ENCODE measurements at places on chromosomes 6 and 20. TPM values are rescaled to one million over a fixed set of nuclear protein-coding genes. Genes with fewer than 3 reads are reported as not detected.

DNA sequence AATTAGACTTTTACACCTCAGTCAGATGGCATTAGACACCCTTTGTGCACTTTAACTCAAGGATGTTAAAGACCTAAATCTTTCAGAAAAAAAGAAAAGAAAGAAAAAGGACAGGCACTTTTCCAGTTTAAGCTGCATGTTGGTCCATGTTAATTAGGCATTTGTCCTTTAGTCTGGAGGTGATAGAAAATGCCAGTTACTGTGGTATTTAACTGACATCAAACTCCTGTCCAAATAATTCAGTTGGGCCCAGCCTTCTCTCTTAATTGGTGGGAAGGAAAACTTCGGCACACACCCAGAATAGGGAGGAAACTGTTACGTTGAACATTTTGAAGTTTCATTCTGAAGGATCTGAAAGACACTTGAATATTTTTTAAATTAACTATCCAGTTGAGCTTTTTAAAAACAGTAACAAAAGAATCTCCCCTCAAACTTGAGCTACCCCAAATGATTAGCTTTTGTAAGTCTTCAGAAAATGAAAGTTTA, 30.3 kb downstream of the RREB1 start:
- H3K4me1 ChIP-seq: peaks cover 66% of the 10 kb centered on the region
- H3K27me3 ChIP-seq: no peaks in the 10 kb centered on the region
- H3K27ac ChIP-seq: peak overlapping the region; percentile 95
- no peak overlapping the region for H3K4me3 ChIP-seq
- no peak for DNase-seq
- no peaks in the 10 kb centered on the region for H3K36me3 ChIP-seq

DNA sequence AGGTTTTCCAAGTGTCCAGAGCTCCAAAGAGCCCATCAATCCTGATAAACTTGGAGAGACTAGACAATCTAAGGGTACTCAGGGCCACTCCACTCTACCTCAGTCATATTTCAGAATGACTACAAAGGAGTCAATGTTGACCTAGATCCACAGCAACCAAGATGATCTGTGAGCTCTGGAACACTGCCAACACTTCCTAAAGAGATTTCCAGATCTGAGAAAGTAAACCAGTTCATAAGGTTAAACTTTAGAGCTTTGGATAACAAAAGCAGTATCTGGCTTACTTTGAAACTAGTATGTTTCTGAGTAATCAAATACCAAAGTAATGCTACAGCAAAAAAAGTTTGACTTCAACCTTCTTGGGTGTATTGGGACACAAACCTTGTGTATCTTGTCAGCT, 122.7 kb downstream of the BTBD9 start:
- H3K27ac ChIP-seq: peak overlapping the region; percentile 36
- no peaks in the 10 kb centered on the region for H3K36me3 ChIP-seq
- DNase-seq: no peak
- H3K27me3 ChIP-seq: no peaks in the 10 kb centered on the region
- peaks cover 11% of the 10 kb centered on the region for H3K4me1 ChIP-seq
- no peak overlapping the region for H3K4me3 ChIP-seq

- no peaks in the 10 kb centered on the region for H3K4me1 ChIP-seq
- H3K27ac ChIP-seq: no peak overlapping the region
- no peaks in the 10 kb centered on the region for H3K36me3 ChIP-seq
- H3K4me3 ChIP-seq: no peak overlapping the region
- no peaks in the 10 kb centered on the region for H3K27me3 ChIP-seq
Observed at GRCh38 chr6:44539701-44540355, 152.3 kb downstream of the CDC5L start.

- no peaks in the 10 kb centered on the region for H3K4me1 ChIP-seq
- no peaks in the 10 kb centered on the region for H3K36me3 ChIP-seq
- H3K27me3 ChIP-seq: no peaks in the 10 kb centered on the region
- no peak for DNase-seq
- no peak overlapping the region for H3K4me3 ChIP-seq
Observed at GRCh38 chr6:100518588-100518987, 53.9 kb upstream of the SIM1 start.

GRCh38 chr20:32482143-32482441, 103.0 kb downstream of the NOL4L start:
- H3K27me3 ChIP-seq: no peaks in the 10 kb centered on the region
- peak overlapping the region; percentile 74 for H3K4me3 ChIP-seq
- no peaks in the 10 kb centered on the region for H3K36me3 ChIP-seq
- H3K27ac ChIP-seq: peak overlapping the region; percentile 85

- H3K27ac ChIP-seq: no peak overlapping the region
- H3K4me3 ChIP-seq: no peak overlapping the region
- H3K27me3 ChIP-seq: no peaks in the 10 kb centered on the region
- no peaks in the 10 kb centered on the region for H3K36me3 ChIP-seq
- DNase-seq: no peak
Observed at GRCh38 chr6:139967497-139967896, 593.0 kb upstream of the CITED2 start.

DNA sequence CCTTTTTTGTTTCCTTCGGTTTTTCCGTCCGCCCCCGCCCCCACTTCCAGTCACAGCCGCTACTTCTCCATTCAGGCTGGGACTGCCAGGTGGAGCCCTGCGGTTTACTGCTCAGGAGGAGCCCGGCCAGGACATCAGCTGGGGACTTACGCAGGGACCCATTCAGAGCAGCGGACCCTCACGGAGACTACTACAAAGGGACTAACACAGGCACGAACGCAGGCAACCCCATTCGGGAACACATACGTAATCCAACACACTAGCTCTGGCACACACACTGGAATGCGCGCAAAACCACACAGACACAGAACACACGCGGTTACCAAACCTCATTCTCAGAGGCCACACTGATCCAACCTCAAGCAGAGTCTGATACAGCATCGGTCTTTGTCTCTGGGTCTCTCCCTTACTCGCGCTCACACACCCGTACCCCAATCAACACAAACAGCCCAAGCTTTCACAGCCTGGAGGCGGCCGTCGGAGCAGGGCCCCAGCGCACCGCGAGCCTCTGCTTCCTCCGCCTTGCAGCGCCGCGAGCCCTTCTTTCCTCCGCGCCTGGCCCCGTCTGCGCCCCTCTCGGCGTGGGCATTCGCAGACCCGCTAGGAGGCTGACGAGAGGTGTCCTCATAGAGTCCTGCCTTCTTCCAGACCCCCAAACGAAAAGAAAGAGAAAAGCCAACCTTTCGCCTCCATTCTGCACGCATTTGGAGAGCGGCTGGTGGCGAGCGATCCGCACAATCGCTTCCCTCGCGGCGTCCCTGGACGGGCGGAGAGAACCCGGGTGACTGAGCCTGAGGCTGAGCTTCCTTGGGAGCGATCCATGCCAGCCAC, 1.1 kb upstream of the SLC32A1 start:
- peaks cover 15% of the 10 kb centered on the region for H3K4me1 ChIP-seq
- H3K4me3 ChIP-seq: no peak overlapping the region
- H3K36me3 ChIP-seq: no peaks in the 10 kb centered on the region
- no peak for DNase-seq
- H3K27me3 ChIP-seq: peaks cover 80% of the 10 kb centered on the region
- no peak overlapping the region for H3K27ac ChIP-seq

DNA sequence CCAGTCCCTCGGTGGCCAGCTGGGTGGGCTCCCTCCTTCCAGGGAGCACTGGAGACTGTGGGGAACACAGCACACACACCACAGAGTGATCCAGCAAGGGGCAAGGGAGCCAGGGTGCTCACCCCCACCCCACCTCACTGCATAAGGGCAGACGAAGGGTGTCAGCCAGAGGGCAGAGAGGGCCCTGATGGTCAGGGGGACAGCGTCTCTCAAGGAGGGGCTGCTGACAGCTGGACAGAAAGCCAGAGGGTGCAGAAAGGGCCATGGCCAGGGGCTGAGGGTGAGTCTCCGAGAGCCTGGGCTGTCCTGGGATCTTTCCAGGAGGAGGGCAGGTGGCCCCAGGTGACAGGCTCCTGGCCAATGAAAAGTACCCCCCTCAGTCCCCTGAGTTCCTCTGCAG, 73.4 kb upstream of the PMEPA1 start:
- no peaks in the 10 kb centered on the region for H3K27me3 ChIP-seq
- no peaks in the 10 kb centered on the region for H3K4me1 ChIP-seq
- H3K36me3 ChIP-seq: no peaks in the 10 kb centered on the region
- no peak overlapping the region for H3K27ac ChIP-seq
- no peak for DNase-seq
- no peak overlapping the region for H3K4me3 ChIP-seq

DNA sequence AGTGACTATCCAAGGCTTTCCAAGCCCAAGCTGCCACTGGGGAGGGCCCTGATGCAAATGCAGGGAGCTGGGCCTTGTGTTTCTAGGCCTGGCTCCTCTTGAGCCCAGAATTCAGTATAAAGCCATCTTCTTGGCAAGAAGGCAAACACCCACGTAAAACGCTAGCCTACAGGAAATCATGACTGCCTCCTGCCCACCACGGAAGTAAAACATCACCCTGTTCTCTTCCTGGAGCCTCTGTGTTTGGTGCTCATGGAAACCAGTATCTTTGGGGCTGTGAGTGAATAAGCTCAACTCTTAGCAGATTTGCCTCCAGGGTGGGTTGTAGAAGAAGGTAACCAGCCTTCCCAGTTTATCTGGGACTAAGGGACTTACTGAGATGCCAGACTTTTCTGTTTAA, 271.0 kb downstream of the ZNF217 start:
- no peak overlapping the region for H3K27ac ChIP-seq
- H3K27me3 ChIP-seq: no peaks in the 10 kb centered on the region
- H3K36me3 ChIP-seq: no peaks in the 10 kb centered on the region
- H3K4me3 ChIP-seq: no peak overlapping the region
- H3K4me1 ChIP-seq: no peaks in the 10 kb centered on the region

- DNase-seq: no peak
- H3K36me3 ChIP-seq: no peaks in the 10 kb centered on the region
- peak within 1 kb of the TSS; percentile 55 for H3K4me3 ChIP-seq
- no peak within 1 kb of the TSS for H3K27ac ChIP-seq
Observed at GRCh38 chr6:136921936-136922684, at the start of gene SLC35D3. SLC35D3 (plus strand) TSS chr6:136922301; CDS start chr6:136922429, 128 bp downstream.

GRCh38 chr6:3456395-3456897, 404 bp downstream of the SLC22A23 start:
- peak overlapping the region; percentile 73 for H3K4me3 ChIP-seq
- DNase-seq: no peak
- H3K27me3 ChIP-seq: no peaks in the 10 kb centered on the region
- H3K27ac ChIP-seq: peak overlapping the region; percentile 85
- H3K36me3 ChIP-seq: no peaks in the 10 kb centered on the region

- H3K36me3 ChIP-seq: no peaks in the 10 kb centered on the region
- H3K27ac ChIP-seq: no peak overlapping the region
- no peak for DNase-seq
- no peak overlapping the region for H3K4me3 ChIP-seq
- no peaks in the 10 kb centered on the region for H3K4me1 ChIP-seq
- H3K27me3 ChIP-seq: no peaks in the 10 kb centered on the region
Observed at GRCh38 chr6:155093430-155093829, 98.3 kb downstream of the TIAM2 start.

DNA sequence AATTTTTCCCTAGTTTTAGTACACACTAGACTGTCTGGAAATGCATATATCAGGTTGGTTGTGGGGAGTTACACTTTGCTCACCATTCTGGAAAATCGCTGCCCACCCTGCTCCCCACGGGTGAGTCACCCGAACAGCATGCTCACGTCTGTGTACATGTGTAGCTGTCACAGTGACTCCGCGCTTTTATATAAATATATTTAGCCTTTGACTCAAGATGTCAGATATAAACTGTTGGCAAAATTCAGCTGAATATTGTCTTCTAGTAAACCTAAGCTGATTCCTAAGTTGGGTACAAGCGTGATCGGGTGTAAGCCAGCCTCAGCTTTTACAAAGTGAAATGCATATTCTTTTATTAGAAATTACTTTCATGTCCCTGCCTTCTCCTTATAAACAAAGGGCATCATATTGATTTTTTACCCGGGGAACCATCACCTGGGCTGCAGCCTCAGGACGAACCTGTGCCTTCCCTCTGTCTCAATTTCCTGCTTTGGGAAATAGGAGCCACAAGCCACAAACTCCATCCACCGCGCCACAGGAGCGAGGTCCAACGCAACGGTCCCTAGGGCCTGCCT, 4.3 kb downstream of the SDCBP2 start:
- peak overlapping the region; percentile 97 for H3K27ac ChIP-seq
- H3K27me3 ChIP-seq: no peaks in the 10 kb centered on the region
- no peaks in the 10 kb centered on the region for H3K36me3 ChIP-seq
- H3K4me1 ChIP-seq: peaks cover 44% of the 10 kb centered on the region

MOG gene
- not detected for total RNA-seq

HCK gene
- 8.6 TPM for total RNA-seq

TRIM15 gene
- total RNA-seq: 0.28 TPM

ADGRF5 gene
- total RNA-seq: 10.0 TPM

PRSS16 gene
- not detected for total RNA-seq
